Bronchial epithelial cell (primary cell): ENCODE measurements at places on chromosomes 1 and 21. TPM values are rescaled to one million over a fixed set of nuclear protein-coding genes. Genes with fewer than 3 reads are reported as not detected.
A peak's percentile ranks its signal among the peaks of the same experiment; 100 is the strongest.

FCRLB gene
- total RNA-seq = 0.26 and 1.0 TPM in 2 replicates

SHISA4 gene
- total RNA-seq = 3.2 and 3.9 TPM in 2 replicates

TNFRSF14 gene
- total RNA-seq = 10.4 and 11.1 TPM in 2 replicates

DNA sequence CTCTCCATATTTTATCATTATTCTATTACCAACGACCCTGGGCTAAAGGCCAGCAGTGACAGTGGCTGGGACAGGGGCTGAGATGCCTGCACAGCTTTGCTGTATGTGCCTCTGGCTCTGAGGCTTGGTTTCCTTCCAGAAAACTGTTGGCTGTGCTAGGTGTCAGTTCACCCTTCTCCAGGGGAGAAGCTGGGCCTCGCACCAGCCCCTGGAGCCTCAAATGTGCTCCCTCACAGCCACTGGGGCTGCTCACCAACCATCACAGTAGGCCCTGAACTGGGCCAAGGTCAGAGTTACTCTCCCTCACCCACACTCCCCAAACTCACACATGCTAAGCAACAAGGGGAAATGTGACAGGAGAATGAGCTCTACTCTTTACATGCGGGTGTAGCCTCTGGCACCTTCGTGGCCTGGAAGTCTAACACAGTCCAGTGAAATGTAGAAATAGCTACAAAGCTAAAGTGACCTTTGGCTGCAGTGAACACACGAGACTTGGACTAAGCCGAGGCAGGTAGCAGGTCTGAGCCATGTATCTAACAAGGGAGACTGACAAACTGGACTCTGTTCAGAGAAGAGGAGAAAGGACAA lies 4.7 kb upstream of the CD160 start:
- no peak for DNase-seq

DNA sequence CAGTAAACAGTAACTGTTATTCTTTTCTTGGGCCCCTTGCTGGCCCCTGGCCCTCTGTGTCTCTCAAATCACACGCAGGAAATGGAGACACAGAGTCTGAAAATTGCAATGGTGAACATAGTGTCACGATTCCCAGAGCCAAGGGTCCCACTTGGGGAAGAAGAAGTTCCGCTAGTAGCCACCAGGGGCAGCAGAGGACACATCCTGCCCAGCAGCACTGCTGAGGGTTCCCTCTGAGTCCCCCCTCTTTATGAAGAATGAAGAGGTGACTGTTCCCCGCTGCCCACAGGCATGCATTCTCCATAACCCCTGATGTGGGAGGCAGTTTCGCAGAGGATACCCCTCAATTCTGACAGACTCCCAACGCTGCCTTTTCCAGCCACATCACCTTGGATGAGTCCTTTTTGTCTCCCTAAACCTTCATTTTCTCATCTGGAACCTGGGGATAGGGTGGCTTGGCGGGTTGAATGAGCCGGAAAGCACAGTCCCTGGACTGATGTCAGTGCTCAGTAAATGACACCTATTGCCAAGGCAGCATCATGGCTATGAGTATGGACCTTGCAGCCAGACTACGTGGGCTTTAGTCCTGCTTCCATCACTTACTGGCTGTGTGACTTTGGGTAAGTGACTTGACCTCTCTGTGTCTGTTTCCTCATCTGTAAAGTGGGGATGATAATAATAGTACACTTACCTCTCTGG lies 238.0 kb upstream of the TMEM51 start:
- DNase-seq = no peak

DNA sequence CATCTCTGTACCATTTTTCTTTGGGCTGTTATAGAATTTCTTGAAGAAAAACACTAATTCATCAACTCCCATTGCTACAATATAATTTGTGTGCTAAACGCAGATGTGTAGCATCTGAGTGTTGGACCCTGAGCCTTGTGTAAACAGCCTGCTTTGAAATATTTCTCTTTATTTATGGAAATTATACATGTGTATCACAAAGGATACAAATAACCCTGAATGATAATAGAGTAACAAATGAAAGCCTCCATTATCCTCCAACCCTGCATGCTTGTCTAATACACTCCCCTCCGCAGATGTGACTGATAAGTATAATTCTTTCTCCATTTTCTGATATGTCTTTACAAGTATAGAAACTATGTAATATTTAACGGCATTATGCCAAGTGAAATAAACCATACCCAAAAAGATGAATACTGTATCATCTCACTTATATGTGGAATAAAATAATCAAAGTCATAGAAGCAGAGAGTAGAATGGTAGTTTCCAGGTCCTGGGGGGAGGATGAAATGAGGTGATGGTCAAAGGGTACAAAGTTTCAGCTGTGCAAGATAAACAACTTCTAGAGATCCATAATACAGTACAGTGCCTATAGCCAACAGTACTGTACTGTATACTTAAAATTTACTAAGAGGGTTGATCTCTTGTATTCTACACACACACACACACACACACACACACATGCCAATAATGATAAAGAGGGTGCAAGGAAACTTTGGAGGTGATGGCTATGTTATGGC lies 2.8 kb upstream of the ADAM30 start:
- no peak for DNase-seq

DNA sequence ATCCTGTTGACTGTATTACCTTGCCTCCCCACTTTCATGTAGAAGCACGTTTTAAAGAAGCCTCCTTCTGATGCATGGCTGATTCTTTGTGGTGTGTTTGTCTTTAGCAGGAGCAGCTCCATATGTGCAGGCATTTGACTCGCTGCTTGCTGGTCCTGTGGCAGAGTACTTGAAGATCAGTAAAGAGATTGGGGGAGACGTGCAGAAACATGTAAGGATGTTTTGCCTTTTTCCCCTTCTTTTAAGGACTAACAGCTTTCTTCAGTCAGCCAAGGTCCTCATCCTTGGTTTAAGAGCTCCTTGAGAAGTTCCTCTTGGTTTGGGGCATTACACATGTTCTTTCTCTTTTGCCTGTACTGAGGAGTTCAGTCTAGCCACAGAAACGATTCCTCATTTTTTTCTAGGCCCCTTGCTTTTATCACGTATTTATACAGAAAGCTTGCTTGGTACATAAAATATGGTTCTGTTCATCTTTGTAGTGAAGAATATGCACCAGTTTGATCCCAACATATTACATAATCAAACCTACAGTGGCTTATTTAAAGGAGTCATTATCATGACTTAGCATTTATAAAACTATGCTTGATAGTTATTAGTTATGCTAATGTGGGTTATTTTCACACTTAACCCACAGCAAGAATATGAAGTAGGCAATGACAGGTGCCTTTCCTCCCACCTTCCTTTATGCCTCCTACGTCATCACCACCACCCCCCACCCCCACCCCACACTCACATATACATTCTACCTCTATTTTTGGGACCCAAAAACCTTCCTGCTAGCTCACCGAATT lies 19.6 kb downstream of the CAP1 start:
- DNase-seq = peak; percentile 33

GRCh38 chr1:226497991-226498639 lies 50.4 kb upstream of the STUM start:
- no peak for DNase-seq

GRCh38 chr1:117094841-117095604 lies 26.5 kb downstream of the TRIM45 start:
- no peak for DNase-seq

- DNase-seq = no peak
These were observed 2.8 kb downstream of the SRSF10 start for GRCh38 chr1:23977187-23977853.

GRCh38 chr1:41493117-41493536 lies 8.6 kb upstream of the EDN2 start:
- DNase-seq = peak; percentile 95
